Fibroblast of upper back skin (primary cell): ENCODE measurements at places on chromosomes 4 and X.

DNA sequence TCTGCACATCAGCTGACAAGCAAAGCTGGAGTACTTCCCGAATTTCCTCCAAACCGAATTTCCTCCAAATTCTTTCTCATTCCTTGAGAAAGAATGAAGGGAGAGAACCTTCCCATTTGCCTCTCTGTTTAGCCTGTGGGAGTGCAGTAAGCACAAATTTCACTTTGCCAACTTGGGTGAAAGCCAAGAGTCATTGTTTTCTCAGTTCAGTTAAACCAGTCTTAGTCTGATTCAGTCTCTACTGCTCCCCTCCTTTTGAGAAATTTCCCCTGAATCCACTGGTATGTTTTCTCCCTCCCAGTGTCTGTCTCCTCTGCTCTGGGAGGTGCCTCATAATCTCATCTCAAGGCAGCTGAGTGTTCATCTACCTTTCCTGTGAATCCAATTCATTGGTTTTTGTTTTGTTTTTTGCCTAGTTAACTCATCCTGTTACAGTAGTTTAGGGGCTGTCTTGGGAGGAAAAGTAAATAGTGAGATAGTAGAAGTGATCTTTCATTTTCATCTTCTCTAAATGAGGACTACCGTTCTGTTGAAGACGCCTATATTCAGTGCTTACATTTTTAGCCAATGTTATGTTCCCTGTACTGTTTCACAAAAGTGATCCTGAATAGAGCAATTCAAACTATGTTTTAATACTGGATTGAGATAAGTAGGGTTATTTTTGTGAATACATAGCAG lies 49.0 kb downstream of the SYTL5 start:
- peak; percentile 56 for DNase-seq

DNA sequence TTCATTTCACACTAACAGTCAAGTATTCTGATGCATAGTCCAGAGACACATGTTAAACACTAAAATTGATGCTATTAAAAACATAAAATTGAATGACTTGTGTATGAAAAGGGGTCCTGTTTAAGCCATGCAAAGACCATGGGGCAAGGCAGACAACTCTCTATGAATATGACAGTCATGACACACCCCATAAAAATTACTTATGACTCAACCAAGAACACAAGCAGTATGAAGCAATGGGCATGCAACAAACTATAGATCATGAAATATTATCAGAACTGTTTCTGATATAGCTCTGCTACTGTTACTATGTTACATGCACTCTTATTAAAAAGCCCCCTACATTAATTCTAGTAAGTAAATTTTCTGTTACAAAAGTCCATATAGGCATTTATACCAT lies 57.5 kb upstream of the ZCCHC13 start:
- peak; percentile 42 for DNase-seq

DNA sequence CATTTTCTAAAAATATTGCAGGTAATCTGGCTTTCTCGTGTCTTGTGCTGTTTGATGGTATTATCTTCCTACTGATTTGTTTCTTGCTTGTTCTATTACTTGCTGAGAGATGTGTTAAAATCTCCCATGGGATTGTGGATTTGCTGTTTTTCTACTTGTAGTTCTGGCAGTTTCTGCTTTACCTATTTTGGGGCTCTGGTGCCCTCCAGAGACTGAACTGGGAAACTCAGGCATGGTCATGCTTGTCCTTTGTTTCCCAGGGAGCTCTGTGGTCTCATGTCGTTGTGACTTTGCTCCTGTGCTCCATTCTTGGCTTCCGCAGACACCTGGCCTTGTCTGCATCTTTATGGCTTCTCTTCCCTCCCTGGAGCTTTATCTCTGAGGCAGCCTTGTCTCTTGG lies 39.5 kb downstream of the NSD2 start:
- DNase-seq: peak; percentile 63

GRCh38 chr4:54662901-54663585 lies 5.3 kb downstream of the KIT start:
- peak; percentile 51 for DNase-seq

GRCh38 chr4:57044996-57045395 lies 65.2 kb downstream of the IGFBP7 start:
- DNase-seq: peak; percentile 93

DNA sequence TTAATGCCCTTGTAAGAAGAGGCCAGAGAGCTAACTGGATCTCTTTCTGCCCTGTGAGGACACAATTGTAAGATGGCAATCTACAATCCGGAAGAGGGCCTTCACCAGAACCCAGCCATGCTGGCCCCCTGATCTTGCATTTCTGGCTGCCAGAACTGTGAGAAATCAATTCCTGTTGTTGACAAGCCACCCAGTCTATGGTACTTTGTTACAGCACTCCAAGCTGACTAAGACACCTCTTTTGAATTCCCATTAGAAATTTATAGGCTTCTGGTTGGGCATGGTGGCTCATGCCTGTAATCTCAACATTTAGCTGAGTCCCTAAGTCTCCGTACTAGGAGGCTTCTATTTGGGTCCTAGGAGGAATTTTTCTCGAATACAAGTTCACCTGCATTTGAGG lies 48.8 kb upstream of the RELL1 start:
- DNase-seq: no peak

DNA sequence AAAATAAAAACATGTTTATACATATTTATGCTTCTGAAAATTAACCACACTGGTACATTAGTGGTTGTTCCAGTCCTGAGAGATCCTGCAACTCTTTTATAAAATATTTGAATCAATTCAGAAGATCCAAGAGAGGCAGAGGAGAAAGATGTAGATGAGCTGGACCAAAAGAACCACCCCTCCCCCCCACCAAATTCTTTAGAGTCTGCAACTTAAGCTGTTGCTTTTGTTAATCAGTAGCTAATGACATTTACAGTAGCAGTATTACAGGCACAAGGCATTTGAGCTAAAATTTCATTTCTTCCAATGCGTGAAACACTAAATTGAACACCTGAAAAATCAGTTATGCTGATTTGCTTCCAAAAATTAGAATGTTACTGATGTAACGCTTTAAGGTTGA lies 61.5 kb downstream of the PDK3 start:
- DNase-seq: no peak

DNA sequence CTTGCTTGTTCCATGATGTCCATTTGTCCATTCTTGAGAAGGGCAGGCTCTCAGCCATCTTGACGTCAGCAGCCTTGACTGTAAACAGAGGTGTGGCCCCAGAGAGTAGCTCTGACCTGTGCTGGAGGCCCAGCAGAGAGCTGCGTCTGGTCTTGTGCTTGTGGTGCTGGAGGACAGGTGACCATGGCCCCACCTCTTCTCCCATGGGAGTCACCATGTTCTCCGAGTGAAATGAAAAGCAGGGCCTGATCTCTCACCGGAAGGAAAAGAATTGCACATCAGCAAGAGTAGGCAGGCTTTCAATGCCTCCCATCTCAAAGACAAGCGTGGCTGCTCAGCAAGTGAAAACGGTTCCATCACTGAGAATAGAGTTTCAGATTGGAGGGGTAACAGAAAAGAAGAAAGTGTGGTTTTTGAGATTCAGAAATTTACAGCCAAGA lies 11.5 kb downstream of the PARM1 start:
- no peak for DNase-seq

DNA sequence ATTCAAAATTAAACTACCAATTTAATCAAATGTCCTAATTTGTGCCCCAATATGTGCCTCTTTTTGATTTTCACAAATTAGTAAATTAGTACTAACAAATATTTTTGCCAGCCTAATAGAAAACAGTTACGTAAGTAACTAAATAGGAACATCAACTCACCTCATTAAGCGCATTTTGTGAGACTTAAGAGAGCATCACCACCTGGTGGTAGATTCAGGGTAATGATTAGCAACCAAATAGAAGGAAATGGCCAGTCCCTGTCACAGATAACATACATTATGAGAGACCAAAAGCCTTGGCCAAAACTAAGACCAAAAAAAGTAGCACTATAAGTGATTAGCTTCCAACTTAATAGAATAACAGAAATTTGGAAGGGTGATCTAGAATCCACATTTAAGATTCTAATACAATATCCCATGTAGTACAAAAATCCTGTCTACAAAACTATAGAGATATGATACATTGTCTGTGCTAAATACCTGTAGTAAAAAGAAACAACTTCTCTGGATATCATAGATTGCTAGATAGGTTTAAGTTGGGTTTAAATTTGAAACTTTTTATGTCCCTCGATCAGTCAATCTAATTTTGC lies 46.7 kb downstream of the C4orf46 start:
- DNase-seq: peak; percentile 53

DNA sequence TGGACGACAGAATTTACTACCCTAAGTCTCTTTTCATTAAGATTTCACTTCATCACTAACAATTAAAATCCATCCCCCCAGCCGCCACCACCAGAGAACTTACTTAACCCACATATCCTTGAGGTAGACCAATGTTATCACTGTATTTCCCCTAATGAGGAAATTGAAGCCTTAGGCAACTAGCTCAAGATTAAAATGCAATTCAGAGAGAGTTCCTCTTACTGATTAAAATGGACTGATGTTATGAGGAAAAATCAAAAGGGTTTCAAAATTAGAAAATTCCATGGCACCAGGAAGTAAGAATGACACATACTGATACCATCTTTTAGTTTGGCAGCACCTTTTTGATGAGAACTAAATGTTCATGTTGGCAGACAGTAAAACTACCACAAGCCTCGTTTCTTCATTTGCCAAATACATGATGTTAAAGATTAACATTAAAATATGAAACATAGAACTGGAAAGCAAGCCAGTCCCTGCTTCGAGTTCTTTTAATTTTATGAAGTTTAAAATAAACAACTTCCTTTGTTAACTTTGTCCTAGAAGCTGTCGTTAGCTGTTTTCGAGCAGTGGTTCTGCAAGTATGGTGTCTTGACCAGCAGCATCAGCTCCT lies 69.3 kb upstream of the CCDC160 start:
- no peak for DNase-seq

- DNase-seq: no peak
Measured at GRCh38 chr4:156391325-156391653, 437.6 kb upstream of the CTSO start.

GRCh38 chr4:8370106-8370787 lies 70.3 kb downstream of the ACOX3 start:
- DNase-seq: no peak

GRCh38 chr4:14155803-14156202 lies 528.3 kb upstream of the BOD1L1 start:
- DNase-seq: no peak

DNA sequence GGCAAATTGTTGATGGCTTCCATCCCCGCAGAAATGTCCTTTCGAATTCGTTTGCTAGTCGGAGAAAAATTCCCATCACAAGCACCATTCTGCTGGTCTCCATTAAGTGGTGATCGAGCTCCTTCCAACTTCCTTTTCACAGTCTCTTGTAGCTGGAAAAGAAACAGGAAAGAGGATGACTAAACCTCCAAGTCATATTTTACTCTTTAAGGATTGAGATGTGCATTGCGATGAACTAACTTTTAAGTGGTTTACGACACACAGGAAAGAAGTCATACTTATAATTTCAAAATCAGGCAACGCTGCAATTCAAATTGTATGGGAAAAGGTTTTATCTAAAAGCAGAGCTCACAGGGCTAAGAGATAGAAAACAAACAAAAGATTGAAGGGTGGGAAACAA lies 225.2 kb downstream of the MGST2 start:
- DNase-seq: peak; percentile 67

DNA sequence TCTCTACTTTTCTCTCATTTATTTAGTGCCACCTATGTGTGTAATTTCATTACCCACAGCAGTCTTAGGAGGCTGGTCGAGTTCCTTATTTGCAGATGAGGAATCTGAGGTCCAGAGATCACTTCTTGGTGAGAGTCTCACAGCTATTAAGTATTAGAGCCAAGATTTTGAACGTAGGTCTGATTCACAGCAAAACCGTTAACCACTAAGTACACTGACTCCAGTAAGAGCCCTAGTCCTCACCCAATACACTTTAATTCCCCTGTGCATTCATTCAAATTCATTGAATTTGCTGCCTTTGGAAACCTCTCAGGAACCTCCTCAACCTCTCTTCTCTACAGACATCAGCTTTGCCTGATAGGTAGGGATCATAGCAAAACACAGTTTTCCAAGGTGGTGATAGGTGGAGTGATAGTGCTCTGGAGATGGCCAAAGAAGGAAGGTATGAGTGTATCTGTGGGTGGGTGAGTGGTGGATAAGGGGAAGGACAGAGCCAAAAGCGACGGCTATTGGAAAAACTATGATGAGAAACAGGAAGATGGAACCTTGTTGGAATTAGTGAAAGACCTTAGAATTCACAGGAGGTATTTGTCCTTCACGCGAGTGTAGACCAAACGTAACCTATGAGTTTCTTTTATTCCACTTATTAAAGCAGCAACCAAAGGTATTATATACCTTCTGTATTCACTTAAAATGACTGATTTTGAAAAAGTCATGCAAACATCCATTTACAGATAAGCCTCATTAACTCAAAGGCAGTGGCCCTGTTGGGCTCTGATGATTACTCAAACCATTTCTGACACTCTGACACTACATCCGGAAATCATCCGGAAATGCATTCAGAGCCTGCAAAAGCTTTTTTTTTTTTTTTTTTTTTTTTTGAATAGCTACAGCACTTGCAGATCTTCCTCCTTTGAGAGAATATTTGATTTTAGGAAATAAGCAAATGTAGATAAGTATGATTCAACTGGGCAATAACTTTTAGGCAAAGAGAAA lies 6.3 kb downstream of the FMR1 start:
- DNase-seq: peak; percentile 16

- DNase-seq: no peak
Measured at GRCh38 chr4:183612329-183613250, 46.4 kb downstream of the RWDD4 start.

GRCh38 chr4:56129431-56129861 lies 180.7 kb downstream of the CEP135 start:
- peak; percentile 11 for DNase-seq

- no peak for DNase-seq
Measured at GRCh38 chr4:102693262-102693850, 67.4 kb downstream of the MANBA start.

DNA sequence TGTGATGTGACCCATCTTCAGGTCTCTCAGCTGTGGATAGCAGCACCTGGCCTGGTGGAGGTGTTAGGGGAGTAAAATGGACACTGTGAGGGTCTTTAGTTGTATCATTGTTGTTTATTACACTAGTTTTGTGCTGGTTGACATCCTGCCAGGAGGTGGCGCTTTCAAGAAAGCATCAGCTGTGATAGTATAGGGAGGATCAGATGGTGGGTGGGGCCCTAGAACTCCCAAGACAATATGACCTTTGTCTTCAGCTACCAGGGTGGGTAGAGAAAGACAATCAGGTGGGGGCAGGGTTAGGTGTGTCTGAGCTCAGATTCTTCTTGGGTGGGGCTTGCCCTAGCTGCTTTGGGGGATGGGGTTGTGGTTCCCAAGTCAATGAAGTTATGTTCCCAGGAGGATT lies 162.8 kb downstream of the PPP1R2C start:
- DNase-seq: no peak
